ENCODE measurements at places on chromosomes 2 and 18.

DNA sequence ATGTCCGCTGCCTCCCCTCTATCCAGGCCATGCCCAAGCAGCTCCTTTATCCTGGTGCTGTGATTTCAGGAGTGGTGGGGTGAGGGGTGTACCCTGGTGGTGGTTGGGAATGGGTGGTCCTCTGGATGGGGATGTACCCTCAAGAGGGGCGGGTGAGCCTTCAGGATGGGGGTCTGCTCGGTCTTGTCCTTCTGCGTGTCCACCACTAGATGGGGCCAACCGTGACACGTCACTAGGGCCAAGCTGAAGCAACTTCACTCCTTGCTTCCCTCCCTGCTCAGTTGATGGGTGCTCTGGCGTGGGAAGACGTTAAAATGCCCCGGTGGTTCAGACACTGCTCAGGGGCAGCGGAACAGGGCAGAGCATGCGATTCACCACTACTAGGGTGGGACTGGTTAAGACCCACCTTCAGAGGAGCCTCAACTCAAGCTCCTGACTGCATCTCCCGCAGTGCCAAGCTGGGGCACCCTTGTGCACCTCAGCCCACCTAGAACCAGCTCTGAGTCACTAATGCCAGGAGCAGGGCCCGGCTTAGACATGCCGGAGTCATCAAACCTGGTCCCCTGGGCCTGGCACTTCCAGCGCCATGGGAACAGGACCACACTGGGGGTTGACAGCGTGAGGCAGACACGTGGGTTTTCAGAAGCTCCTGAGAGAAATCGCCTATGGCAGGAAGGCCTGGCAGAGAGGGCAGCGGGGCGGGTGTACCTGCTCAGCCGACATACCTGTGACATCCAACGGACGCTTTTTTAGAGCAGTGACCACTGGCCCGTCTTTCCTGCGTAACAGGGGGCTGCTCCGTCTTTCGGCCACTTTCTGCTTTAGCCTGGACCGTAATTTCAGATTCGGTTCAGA lies 256.7 kb downstream of the HDAC4 start:
- DNase-seq = peak; percentile 12

- no peak for DNase-seq
These were observed 1153.2 kb downstream of the SUCLG1 start for GRCh38 chr2:83305758-83306378.

- peak; percentile 3 for DNase-seq
These were observed 41.5 kb upstream of the RPE start for GRCh38 chr2:209960676-209961630.

GRCh38 chr2:121232626-121233265 lies 52.3 kb downstream of the TFCP2L1 start:
- DNase-seq = no peak

DNA sequence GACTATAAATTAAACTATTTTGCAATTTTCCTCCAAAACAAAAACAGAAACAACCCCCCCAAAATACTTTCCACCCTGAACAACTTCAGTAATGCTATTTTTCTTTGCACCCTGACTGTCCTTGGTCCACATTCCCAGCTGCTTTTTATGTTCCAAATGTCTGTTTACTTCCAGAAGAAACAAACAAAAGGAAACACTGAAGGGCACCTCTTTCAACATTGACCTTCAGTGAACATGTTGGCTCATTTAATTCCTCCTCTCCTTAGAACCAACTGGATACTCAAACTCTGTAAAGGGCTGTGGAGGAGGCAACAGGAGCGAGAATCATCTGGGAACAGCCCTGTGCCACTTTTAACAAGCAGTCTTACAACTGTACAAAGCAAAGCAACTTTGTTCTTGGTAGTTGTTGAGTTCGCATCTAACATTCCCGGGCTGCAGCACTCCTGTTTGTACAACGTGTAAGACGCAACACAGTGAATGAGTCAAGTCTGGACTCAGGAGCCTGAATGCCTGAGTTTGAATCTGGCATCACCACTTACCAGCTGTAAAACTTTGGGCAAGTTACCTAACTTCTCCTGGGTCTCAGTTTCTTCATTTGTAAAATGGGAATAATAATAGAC lies 111.4 kb upstream of the GATA6 start:
- DNase-seq = no peak

DNA sequence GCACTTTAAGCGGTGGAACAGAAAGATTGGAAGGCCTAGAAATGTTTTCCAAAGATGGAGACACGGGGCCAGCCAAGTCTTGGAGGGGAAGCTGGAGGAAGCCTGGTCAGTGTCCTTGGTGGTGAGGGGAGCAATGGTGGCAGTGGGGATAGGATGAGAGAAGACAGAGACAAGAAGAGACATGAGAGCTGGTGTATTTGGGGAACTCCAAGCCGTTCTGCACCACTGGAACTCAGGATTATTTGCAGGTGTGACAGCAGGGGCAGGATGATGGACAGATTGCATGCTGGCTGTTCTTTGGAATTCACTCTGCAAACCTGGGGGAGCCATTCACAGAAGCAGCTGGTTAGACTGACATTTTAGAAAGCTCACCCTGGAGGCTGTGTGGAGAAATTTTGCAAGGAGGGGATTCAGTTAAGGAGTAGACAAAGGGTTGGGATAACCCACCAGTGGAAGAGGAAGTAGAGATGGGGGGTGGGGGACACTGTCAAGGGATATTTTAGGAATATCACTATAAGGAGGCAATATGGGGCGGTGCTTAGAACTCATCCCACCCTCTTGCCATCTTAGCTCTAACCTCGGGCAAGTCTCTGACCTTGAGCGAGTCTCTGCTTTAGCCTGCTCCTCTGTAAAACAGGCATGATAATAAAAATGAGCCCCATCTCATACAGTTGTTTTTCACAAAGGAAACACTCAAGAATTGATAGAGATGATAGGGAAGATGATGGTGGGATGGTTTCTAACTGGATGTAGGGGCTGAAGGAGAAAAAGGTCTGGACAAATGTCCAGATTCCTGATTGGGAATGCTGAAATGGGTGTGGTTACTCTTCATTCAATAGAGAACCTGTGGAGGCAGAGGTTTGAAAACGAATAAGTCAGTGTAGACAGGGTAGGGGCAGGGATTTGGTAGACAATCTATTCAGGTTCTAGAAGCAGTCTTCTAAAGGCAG lies 175.8 kb downstream of the MYCN start:
- no peak for DNase-seq

- no peak for DNase-seq
These were observed 100.0 kb upstream of the PKDCC start for GRCh38 chr2:41947701-41948396.

DNA sequence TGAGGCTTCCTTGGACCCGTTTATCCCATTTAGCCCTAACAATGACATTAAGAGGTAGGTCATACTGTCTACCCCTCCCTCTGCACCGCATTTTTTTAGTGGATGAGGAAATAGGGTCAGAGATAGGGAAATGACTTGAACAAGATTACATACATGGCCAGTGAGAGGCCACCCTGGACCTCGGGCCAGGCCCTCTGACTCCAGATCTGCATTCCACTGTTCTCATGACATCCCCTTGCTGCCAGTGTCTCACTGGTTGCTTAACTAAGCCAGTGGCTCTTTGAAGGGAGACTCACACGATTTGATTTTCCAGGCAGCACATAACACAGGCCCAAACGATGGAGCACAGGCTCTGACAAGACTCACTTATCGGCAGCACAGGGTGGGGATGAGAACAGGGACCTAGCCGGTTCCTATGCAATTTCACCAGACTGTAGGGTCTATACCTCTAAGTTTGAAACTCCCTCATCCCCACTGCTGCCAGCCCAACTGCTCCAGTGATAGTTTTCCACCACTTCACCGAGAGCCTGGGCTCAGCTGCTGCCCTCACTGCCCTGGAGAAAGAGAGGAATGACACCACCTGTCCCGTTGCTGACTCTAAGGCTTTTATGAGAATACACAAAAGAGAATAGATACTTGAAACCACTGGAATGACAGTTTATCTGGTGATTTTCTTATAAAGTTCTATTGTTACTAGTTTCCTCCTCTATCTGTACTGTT lies 82.5 kb downstream of the TMEM247 start:
- no peak for DNase-seq

DNA sequence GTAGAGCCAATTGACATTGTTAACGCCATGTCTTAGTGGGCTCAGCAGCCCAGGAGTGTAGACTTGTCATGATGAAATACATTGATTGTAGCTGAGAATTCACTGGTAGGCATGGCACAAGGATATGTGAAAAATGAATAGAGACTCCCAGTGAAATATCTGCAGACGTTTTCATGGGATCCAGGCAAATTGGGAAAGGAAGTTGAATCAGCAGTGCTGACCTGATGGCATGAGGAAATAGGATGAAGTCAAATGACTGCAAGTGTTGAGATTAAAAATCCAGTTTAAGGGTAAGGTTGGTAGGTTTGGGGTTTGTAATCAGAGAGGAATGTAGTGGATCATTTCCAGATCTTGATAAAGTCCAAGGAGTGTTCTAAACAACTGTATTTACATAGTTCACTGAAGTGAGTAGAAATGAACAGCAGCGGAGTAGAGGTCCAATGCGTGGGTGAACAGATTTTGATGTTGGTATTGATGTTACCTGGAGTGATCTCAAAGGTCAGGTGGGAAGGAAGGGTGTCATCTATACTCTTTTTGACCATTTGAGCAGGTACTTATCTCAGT lies 24.6 kb downstream of the INSIG2 start:
- DNase-seq = no peak

DNA sequence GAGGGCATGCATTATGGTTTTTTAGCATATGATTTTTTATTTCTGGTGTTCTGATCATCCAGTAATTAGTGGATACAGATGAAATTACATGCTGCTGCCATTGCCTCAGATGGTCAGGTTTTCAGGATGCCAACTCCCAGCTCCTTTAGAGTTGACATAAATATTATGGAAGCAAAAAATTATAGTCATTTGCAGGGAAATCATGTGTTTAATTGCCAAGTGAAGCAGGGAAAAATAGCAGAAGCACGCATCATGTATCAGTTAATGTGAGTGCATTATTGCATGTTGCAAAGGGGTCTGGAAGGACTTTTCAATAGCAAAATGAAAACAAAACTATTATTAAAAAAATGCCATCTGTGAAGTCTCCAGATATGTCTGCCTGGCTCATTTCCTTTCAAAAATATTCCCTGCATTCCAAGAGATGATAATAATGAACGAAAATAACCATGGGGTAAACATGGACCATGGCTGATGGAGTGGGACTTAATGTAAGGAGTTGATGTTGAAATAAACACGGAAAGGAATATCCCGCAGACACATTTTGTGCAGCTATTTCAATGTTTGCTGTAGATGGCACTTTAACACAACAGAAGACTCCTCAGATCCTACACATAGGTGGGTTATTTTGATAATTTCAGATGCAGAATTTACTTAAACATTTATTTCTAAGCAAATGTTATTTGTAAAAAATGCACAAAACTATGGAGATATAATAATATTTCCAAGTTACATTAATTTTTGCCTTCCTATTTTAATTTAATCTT lies 87.7 kb upstream of the DYNAP start:
- DNase-seq = no peak

DNA sequence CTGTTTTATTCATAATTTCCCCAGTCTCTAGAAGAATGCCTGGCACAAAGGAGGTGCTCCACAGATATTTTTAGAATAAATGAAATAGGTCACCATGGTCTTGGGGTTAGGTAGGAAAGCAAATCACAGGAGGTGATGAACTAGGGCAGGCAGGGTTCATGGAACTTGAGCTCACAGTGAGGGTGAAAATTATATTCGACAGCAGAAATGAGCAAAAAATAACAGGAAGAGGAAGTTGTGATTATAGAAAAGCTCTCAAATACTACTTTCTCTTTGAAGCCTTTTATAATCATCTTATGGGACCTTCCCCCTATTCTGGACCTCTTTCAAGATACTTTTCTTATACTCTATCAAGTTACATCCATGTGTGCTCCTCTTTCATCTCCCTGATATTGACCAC lies 4.5 kb upstream of the CREB1 start:
- no peak for DNase-seq

DNA sequence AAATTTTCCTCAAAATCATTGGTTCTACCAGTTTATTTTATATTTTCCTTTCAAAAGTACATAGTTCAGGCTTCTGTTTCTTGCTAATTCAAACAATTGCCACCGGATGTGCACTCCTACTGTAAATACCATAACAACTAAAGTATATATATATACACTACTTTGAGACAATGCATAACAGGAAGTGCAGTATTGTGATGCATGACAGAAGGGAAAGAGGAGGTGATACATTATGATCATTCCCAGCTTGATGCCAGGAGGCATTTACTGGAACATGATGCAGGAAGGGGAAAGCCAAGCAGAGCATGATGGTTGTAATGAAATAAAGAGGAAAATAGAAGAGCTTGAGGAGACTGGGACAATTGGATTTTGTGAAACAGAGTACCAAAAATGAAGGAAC lies 215.2 kb upstream of the NT5C1B start:
- no peak for DNase-seq

DNA sequence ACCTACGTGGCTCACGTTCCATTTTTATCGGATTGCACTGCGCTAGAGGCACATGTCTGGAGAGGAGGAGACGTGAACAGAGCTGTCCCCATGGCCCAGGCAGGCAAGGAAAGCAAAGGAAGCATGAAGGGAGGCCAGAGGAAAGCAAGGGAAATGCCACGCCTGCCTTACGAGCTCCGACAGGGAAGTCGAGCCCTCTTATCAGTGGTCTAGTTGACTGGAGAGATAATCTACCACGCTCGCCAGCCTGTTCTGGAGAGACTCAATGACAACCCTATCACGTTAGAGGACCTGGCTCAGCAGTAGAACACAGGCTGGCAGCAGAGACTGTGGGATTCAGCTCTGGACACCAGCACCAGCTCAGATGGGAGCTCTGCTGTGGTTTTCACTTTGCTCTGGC lies 202.6 kb upstream of the ID2 start:
- no peak for DNase-seq

- DNase-seq = no peak
These were observed 52.4 kb downstream of the STK39 start for GRCh38 chr2:168194784-168195522.

DNA sequence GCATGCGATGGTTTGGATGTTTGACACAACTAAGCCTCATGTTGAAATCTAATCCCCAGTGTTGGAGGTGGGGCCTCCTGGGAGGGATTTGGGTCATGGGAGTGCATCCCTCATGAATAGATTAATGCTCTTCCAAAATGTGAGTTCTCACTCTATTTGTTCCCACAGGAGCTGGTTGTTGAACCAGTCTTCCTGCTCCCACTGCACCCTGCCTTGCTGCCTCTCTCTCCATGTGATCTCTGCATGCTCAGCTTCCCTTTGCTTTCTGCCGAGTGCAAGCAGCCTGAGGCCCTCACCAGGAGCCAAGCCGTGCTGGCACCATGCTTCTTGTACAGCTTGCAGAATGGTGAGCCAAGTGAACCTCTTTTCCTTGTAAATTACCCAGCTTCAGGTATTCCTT lies 206.8 kb downstream of the VAPA start:
- no peak for DNase-seq

DNA sequence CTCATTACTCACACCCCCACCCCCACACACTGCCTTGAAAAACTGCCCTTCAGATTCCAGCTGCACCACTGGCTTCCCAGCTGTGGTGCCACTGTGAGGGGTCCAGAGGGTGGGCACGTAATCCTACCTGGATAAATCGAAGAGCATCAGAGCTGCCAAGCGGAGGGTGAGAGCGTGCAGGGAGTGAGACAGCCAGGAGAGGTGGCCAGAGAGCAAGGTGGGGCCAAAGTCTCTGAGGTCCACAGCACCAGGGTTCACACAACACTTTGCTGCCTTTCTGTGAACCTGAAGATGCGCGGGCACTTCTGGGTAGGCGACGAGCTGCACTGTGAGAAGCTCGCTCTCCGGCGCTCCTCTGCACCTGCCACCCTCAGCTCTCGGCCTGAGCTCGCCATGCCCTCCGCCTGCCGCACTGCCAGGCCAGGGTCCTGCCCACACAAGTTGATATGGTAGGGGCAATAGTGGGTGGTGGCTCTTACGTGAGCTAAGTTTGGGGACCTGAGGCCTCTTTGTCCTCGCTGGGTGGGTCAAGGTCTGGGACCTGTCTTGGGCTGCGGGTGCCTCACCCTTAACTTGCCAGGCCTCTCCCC lies 83.9 kb downstream of the MARCO start:
- no peak for DNase-seq
